ENCODE measurements at places on chromosomes 4 and X.

GRCh38 chrX:138756234-138756633 is 44.7 kb upstream of the FGF13 start:
- DNase-seq, result no peak

DNA sequence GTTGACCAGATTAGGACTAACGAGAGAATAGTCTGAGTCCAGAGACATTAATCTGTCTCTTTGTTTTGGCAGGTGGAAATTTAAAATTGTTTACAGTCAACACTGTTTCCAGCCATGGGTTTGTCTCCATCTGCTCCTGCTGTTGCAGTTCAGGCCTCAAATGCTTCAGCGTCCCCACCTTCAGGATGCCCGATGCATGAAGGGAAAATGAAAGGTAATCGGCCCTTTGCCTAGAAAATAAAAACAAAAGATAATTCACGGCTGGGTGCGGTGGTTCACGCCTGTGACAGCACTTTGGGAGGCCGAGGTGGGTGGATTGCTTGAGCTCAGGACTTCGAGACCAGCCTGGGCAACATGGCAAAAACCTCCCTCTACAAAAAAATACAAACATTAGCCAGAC is 815 bp downstream of the HCCS start:
- DNase-seq, result no peak

DNA sequence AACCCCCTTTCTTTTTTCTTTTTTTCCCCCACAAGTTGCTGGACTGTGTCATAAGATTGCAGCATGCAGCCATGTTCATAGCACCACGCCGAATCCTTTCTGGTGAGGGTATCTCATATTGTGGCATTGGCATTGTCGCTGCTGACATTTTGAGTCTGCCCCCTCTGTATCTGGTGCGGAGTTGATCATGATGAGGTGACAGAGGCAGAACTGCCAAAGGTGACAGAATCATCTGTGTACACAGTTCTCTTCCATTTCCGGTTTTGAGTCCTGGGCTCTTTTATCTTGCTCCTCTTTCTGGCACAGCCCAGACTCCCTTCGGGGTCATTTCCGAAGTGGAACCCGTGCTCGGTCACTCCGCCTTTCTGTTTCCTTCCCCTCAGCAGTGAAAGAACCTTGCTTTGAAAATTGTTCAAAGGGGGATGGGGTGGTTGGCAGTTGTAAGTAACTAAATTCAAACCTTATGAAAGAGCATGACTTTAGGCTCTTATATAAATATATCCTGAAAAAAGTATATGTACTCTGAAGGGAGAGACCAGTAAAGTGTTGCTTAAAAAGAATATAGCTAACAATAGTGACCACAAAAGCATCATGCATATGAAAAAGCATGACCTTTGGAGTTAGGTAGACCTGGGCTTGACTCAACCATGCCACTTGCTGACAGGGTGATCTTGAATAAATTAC is 55.0 kb upstream of the BMP2K start:
- no peak for DNase-seq

- no peak for DNase-seq
Measured at GRCh38 chr4:86678796-86679195, 84.7 kb downstream of the PTPN13 start.

DNA sequence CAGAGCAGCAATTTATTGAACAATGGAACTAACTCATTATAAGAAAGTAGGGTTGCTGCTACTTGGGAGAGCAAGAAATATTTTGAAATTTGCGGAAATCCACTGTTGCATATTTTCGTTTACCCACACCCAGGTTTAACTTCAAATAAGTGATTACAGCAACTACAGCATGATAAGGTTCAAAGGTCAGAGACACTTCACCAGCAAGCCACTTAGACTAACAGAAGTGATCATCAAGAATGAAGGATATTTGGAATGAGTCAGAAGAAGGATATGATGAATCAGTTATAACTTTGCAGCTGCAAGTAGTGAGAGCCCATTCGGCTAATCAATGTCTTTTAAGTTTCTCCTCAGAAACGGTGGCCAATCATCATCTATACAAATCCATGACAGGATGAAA is 199.3 kb downstream of the TMA16 start:
- no peak for DNase-seq

DNA sequence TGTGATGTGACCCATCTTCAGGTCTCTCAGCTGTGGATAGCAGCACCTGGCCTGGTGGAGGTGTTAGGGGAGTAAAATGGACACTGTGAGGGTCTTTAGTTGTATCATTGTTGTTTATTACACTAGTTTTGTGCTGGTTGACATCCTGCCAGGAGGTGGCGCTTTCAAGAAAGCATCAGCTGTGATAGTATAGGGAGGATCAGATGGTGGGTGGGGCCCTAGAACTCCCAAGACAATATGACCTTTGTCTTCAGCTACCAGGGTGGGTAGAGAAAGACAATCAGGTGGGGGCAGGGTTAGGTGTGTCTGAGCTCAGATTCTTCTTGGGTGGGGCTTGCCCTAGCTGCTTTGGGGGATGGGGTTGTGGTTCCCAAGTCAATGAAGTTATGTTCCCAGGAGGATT is 162.8 kb downstream of the PPP1R2C start:
- no peak for DNase-seq

Data from activated CD4-positive, alpha-beta T cell treated with anti-CD3 and anti-CD28 coated beads for 1 hour (primary cell).